ENCODE measurements at places on chromosomes 2 and 18.

DNA sequence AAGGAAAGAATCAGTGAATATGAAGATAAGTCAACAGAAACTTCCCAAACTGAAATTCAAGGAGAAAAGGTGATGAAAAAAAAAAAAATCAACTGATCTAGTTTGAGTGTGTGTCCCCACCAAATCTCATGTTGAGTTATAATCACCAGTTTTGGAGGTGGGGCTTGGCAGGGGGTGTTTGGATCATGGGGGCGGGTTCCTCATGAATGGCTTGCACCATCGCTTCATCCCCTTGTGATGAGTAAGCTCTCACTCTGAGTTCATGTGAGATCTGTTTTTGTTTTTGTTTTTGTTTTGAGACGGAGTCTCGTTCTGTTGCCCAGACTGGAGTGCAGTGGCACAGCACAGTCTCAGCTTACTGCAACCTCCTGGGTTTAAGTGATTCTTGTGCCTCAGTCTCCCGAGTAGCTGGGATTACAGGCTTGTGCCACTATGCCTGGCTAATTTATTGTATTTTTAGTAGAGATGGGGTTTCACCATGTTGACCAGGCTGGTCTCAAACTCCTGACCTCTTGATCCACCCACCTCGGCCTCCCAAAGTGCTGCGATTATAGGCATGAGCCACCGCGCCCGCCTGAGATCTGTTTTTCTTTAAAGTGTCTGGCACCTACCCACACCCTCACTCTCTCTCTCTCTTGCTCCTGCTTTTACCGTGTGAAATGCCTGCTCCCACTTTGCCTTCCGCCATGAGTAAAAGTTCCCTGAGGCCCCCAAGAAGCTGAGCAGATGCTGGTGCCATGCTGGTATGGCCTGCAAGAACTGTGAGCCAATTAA, 4.0 kb upstream of the SLC66A2 start:
- no peak for DNase-seq

GRCh38 chr2:10141736-10142639, 19.4 kb downstream of the RRM2 start:
- DNase-seq: peak; percentile 28

DNA sequence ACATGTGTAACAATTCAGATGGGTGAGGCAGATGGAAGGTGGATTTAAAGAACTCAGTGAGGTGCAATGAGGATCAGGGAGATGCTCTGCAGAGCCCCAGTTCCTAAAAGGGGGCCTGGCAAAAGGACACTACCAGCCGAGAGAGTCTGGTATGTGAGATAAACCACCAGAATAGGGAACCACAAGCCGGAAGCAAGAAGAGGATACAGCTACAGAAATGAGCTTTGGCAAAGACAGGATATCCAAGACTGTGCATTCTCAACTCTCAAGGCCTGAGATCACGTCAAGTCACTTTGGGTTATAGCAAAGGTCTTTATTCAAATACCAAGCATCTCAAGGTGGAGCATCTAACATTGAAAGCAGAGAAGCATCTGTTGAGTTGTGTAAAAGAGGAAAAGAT, 293.5 kb downstream of the ARHGAP15 start:
- DNase-seq: no peak

GRCh38 chr2:20525041-20526035, 78.5 kb downstream of the RHOB start:
- DNase-seq: no peak

- no peak for DNase-seq
These were observed at the start of gene IL18RAP for GRCh38 chr2:102422910-102423309. Gene IL18RAP, plus strand, starts transcription at chr2:102423160. Its CDS starts 118 bp downstream, at chr2:102423278.

- no peak for DNase-seq
These were observed 529.6 kb downstream of the CPS1 start for GRCh38 chr2:211086049-211086448.

DNA sequence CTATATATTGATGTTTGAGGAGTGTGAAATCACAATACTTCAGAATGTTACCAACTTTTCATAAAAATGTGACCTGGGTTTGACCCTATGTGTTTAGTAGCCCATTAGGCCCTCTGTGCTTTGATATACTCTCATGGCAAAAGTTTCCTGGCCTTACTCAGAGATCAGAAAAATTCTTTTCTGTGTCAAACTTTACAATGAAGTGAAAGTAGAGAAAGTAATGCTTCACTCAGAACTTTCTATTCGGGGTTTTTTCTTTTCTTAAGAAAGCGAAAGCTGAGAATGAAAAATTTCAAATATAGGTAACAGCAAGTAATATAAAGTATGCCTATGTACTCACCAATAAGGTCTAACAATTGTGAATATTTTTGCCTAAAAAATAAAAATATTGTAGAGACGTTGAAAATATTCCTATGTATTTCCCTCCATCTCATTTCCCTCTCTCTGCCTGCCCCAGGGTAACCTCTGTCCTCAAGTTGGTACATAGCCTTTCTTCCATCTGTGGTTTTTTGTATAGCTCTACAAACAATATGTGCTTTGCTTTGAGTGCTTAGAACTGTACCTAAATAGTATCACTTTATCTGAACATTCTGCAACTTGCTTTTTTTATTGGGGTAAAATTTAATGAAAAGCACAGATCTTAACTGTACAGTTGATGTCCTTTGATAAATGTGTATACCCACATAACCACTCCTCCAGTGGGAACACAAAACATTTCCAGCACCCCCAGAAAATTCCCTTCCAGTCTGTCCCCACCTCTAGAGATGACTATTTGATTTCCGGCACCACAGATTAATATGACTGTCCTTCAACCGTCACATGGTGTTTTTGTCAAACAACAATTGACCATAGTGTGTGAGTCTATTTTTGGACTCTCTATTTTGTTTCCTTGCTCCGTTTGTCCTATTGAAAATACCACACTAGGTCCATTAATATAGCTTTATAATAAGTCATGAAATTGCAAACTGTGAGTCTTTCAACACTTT, 10.3 kb upstream of the ACKR3 start:
- no peak for DNase-seq
